ENCODE measurements at places on chromosomes 16 and 17.

DNA sequence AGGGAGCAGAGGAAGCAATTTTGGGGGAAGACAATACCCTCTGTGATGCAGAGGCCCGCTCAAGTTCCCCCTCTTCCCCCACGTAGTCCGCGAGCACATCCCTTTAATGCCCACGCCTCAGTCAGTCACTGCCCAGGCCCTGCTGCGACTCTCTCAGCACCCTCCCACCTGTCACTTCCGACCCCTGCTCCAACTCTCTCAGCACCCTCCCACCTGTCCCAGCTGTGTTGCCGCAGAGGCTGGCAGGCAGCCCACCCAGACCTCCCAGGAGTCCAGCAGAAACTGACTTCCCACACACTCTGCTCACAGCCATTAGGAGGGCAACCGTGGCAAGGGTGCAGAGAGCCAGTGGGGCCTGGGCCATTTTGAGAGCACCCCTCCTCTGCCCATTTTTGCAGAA is 92.7 kb downstream of the WSCD1 start:
- no peak for DNase-seq

DNA sequence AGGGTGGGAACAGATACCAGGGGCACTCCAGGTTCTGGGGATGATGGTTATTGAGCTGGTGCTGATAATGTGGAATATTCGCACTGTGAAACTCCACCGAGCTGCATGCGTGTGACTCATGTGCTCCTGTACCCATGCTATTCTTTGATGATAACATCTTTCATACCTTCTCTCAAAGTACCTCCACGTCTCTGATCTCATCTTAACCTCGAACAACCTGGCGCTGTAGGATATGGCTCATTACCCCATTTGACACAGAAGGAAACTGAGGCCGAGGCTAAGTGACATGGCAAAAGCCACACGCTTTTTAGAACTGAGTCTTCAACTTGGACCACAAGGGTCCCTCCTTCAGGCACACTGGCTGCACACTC is 30.2 kb upstream of the MRPS23 start:
- no peak for DNase-seq

- DNase-seq, result no peak
These were observed 33.9 kb downstream of the AHSP start for GRCh38 chr16:31561426-31562233.

DNA sequence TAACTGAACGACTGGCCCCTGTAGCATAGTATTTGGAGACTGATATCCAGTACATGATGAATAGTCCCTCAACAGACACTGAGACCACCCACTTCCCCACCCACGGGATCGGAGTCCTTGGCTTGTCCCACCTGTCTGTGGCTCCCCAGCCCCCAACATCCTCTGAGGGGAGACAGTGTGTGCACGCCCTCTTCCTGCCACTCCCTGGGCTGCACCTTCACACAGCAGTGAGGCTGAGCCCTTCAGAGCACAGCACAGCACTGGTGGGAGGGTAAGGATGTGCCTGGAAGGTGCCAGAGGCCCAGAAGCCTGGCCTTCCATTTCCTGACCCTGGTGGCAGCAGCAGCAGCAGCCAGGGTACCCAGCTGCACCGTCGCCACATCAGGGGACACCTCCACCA is 11.0 kb downstream of the DNASE1 start:
- DNase-seq, result no peak

DNA sequence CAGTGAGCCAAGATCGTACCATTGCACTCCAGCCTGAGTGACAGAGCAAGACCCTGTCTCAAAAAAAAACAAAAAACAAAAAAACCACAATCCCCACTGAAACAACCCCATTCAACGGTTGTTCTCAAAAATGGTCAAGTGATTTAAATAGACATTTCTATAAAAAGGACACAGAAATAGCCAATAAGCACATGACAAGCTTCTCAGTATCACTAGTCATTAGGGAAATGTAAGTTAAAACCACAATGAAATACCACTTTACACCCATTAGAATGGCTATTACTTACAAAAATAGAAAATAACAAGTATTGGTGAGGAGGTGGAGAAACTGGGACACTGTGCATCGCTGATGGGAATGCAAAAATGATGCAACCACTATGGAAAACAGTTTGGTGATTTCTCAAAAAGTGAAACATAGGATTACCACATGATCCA is 26.6 kb upstream of the MYLK3 start:
- DNase-seq, result no peak

- DNase-seq, result no peak
These were observed 18.6 kb upstream of the SPN start for GRCh38 chr16:29644338-29644857.

GRCh38 chr17:48139944-48140343 is 32.4 kb downstream of the SNX11 start:
- DNase-seq, result no peak

DNA sequence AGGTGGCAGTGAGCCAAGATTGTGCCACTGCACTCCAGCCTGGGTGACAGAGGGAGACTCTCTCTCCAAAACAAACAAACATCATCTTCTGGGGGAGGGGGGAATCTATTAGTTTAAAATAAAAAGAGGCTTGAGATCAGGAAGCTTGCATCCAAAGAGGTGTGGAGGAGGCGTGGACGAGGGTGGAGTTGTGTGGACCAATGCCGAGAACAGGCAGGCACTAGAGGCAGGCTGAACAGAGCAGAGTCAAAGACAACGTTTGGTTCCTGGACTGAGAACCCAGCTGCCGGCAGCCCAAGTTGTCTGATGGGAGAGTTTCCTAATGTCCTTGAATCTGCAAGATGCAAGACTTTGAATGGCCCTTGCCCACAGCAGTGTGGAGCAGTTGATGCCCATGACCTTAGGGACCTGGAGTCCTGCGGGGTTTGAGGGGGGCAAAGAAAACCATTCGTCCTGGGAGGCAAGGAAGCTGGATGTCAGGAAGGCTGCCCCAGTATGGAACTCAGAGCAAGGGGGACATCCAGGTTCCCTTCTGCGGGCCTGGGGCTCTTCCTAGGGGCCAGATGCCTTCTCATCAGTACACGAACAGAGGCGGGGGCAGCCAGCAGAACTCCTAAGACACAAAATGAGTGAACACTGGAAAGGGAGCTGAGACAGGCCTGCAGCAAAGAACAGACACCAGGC is 9.2 kb downstream of the TBC1D16 start:
- peak; percentile 59 for DNase-seq

DNA sequence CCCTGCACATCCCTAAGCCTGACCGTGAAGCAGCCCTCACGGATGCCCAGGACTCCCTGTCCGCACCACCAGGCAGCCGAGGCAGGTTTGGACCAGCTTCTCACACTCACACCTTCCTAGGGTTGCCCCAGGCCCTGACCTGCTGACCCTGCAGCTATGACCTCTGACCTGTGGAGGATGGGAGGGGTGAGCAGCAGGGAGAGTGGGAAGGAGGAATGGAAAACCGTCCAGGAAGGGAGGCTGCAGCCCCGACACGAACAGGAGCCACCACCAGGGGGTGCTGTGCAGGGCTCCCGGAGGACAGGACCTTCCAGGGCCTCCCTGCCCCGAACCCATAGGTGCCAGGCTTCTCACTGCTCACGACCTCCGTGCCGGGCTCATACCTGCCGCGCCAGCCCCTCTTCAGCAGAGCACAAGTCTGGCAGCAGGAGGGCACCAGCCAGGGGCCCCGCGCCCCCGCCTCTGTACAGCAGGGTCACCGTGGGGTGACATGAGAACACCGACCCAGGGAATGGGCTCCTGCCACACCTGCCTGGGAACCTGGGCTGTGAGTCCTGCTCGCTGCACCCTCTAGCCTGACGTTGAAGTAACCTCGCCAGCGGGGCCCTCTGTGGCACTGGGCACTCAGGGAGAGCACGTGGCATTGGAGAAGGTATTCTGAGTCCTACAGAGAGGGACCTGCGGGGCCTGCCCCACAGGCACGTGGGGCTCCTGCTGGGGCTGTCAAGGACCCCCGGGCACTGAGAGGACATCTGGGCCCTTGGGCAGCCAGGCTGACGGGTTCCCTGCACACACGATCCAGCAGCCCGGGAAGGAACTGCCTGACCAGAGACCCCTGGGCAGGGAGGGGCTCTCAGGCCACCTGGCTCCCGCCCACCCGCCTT is 37.6 kb downstream of the CTU2 start:
- peak; percentile 89 for DNase-seq

GRCh38 chr16:71883168-71883848 is 674 bp downstream of the ZNF821 start:
- DNase-seq, result peak; percentile 76
